ENCODE measurements at places on chromosomes 16 and 17.

- DNase-seq, result no peak
Observed at GRCh38 chr16:56295059-56295665, 103.9 kb downstream of the GNAO1 start.

- no peak for DNase-seq
Observed at GRCh38 chr17:42880776-42881310, 19.8 kb upstream of the G6PC1 start.

- no peak for DNase-seq
Observed at GRCh38 chr16:85616607-85617321, 3.6 kb downstream of the GSE1 start.

GRCh38 chr16:75192606-75193264 is 14.2 kb downstream of the CTRB2 start:
- no peak for DNase-seq

- DNase-seq, result no peak
Observed at GRCh38 chr17:36812762-36813161, 124.5 kb upstream of the LHX1 start.

- no peak for DNase-seq
Observed at GRCh38 chr16:72978212-72978611, 69.7 kb downstream of the ZFHX3 start.

DNA sequence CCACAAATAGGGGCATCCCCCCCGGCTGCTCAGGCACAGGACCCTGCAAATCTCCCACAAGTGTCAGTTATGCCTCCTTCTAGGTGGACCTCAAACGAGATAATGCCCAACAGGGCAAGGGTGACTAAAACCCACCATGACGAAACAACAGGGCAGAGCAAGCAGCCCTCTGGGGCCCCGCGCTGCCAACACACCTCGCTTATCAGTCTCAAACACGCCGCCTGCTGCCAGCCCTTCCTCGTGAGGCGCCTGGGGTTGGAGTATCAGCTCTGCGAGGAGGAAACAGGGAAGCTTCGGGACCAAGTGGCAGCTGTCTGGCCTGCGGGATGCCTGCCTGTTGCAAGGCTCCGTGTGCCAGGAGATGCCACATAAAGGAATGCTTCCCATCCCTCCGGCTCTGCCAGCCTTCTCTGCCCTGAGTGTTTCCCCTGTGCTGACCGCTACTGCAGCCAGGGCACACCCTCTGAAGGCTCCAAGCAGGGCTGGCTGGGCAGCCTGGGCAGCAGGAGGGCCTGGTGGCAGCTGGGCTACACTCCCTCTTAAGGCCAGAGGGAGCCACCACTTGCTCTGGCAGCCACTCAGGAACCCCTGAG is 2.5 kb downstream of the SMIM5 start:
- DNase-seq, result no peak

GRCh38 chr17:54992797-54993639 is 24.5 kb downstream of the STXBP4 start:
- DNase-seq, result peak; percentile 17
